Glutamatergic neuron (in vitro differentiated cells): ENCODE measurements at places on chromosomes 2 and 18. TPM values are rescaled to one million over a fixed set of nuclear protein-coding genes. Genes with fewer than 3 reads are reported as not detected.

Gene NT5C1B
- total RNA-seq: not detected

Gene SUCLG1
- total RNA-seq: 68.5 TPM

Gene RFTN2
- total RNA-seq: 2.5 TPM

Gene PKDCC
- total RNA-seq: 959 TPM

Gene SAG
- total RNA-seq: not detected

Gene ACVR1C
- total RNA-seq: 0.59 TPM

Gene RAB11FIP5
- 13.5 TPM for total RNA-seq

Gene CCDC141
- 0.51 TPM for total RNA-seq

GRCh38 chr2:63477686-63478085 is 110.6 kb downstream of the WDPCP start:
- H3K36me3 ChIP-seq: no peaks in the 10 kb centered on the region
- no peak for DNase-seq
- H3K27me3 ChIP-seq: peaks cover 3% of the 10 kb centered on the region
- no peaks in the 10 kb centered on the region for H3K4me1 ChIP-seq
- H3K27ac ChIP-seq: no peak overlapping the region
- no peak overlapping the region for H3K4me3 ChIP-seq

DNA sequence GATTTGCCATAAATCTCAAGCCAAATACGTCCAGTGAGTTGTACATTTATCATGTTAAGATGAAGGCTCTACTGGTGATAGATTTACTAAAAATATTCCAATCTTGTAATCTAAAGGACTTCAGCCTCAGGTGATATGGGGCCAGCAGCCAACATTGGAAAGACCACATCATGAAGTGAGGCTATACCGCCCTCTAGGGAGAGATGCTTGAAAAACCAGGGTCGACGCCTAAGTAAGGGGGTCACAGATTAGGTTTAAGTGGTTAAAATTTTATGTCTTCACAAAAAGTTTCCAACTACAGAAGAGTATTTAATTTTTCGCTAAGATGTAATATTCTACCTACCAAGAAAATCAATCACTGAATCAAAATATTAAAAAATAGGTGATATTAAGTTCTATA is 33.3 kb downstream of the DOCK10 start:
- no peaks in the 10 kb centered on the region for H3K36me3 ChIP-seq
- peaks cover 6% of the 10 kb centered on the region for H3K4me1 ChIP-seq
- no peaks in the 10 kb centered on the region for H3K27me3 ChIP-seq
- DNase-seq: peak; percentile 30
- no peak overlapping the region for H3K4me3 ChIP-seq

- H3K27me3 ChIP-seq: no peaks in the 10 kb centered on the region
- no peak overlapping the region for H3K4me3 ChIP-seq
- H3K36me3 ChIP-seq: no peaks in the 10 kb centered on the region
- DNase-seq: no peak
- peaks cover 11% of the 10 kb centered on the region for H3K4me1 ChIP-seq
- H3K27ac ChIP-seq: peak overlapping the region; percentile 56
Observed at GRCh38 chr2:81247648-81248047, 943.1 kb upstream of the LRRTM1 start.

DNA sequence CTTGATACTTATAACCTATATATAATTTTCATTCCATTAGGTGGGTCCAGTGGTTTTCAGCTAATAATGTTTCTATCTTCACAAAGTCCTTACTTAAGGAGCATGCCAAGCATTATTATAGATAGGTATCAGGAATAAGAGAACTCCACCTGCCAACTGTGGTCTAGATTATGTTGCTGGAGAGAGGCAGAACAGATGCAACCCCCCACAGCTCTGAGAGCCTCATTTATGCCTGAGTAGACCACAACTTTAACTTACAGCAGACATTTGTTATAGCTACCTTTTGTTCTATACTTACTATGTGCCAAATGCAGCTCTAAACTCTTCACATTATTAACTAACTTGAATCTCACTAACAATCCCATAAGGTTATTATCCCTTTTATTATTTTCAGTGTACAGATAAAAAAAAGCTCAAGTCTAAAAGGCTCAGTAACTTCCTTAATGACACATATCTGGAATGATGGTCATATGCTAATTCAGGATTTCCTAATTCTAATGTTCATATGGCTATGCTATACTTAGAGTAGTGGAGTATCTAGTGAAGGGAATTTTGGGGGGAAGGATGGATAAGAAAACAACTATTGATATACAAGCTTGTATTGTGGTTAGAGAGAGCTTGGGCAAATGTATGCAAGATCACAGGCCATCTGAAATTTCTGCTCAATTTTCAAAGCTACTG is 119.1 kb upstream of the RND3 start:
- no peak overlapping the region for H3K4me3 ChIP-seq
- no peak for DNase-seq
- peaks cover 6% of the 10 kb centered on the region for H3K4me1 ChIP-seq
- no peaks in the 10 kb centered on the region for H3K27me3 ChIP-seq
- H3K27ac ChIP-seq: no peak overlapping the region

GRCh38 chr2:96963316-96963715 is 23.1 kb downstream of the FAM178B start:
- H3K27me3 ChIP-seq: peaks cover 9% of the 10 kb centered on the region
- no peak for DNase-seq
- H3K4me1 ChIP-seq: no peaks in the 10 kb centered on the region
- no peak overlapping the region for H3K4me3 ChIP-seq

DNA sequence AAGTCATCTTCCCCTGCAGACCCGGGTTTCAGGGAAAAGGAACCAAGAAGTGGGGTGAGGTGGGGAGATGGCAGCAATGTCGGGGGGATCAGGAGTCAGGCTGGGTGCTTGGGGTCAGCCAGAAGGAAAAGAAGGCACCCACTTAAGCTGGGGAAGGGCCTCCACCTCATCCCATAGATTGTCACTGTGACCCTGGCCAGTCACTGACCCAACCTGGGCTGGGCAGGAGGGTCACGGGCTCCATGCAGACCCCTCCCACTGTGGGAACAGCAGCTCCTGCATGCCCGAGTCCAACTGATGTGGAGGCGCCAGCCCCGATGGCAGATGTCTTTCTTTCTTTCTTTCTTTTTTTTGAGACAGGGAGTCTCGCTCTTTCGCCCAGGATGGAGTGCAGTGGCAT is 53.6 kb upstream of the HAAO start:
- H3K4me3 ChIP-seq: no peak overlapping the region
- H3K4me1 ChIP-seq: no peaks in the 10 kb centered on the region
- H3K27me3 ChIP-seq: peaks cover 2% of the 10 kb centered on the region
- no peak overlapping the region for H3K27ac ChIP-seq

- no peak overlapping the region for H3K4me3 ChIP-seq
- no peaks in the 10 kb centered on the region for H3K36me3 ChIP-seq
- DNase-seq: no peak
- no peaks in the 10 kb centered on the region for H3K27me3 ChIP-seq
Observed at GRCh38 chr2:152676461-152676860, 40.8 kb downstream of the PRPF40A start.

DNA sequence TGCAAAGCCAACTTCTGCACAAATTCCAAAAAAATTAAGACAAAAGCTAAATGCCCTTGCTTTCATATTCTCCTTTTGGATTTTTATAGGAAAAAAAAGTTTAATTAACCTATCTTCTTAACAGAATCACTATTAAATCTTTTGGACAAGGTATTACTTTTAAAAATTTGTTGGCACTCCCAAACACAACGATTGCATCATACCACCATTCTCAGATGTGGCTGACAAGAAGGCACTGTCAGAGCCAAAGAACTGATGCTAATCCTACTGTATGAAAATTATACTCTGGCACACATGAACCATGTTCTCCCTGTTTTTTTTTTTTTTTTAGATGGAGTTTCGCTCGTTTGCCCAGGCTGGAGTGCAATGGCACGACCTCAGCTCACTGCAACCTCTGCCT is 58.4 kb downstream of the NOL10 start:
- no peaks in the 10 kb centered on the region for H3K36me3 ChIP-seq
- H3K27ac ChIP-seq: no peak overlapping the region
- no peaks in the 10 kb centered on the region for H3K27me3 ChIP-seq
- peaks cover 11% of the 10 kb centered on the region for H3K4me1 ChIP-seq
- no peak overlapping the region for H3K4me3 ChIP-seq
- no peak for DNase-seq

DNA sequence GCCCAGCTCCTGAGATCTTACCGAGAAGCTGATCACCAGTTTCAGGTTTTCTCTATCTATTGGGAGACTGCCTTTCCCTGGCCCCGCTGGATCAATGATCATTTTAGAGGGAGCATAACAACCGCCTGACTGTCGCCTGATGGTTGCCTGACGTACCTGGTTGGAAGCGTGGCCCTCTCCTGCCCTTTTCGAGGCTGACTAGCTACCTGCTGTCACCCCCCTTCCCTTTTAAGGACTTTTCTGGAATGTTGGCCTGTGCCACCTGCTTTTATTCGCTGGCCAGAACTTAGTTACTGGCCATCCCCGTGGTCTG is 562 bp upstream of the MFSD2B start:
- DNase-seq: no peak
- no peaks in the 10 kb centered on the region for H3K36me3 ChIP-seq
- H3K4me1 ChIP-seq: no peaks in the 10 kb centered on the region
- H3K27ac ChIP-seq: no peak overlapping the region
- peaks cover 12% of the 10 kb centered on the region for H3K27me3 ChIP-seq

- peaks cover 3% of the 10 kb centered on the region for H3K36me3 ChIP-seq
- H3K27ac ChIP-seq: no peak overlapping the region
- DNase-seq: no peak
- H3K4me1 ChIP-seq: no peaks in the 10 kb centered on the region
- no peak overlapping the region for H3K4me3 ChIP-seq
Observed at GRCh38 chr2:173002751-173003541, 72.7 kb upstream of the MAP3K20 start.

- no peaks in the 10 kb centered on the region for H3K27me3 ChIP-seq
- H3K4me1 ChIP-seq: no peaks in the 10 kb centered on the region
- DNase-seq: no peak
- no peak overlapping the region for H3K4me3 ChIP-seq
- H3K36me3 ChIP-seq: no peaks in the 10 kb centered on the region
Observed at GRCh38 chr2:76985387-76986136, 536.6 kb downstream of the LRRTM4 start.

- H3K27me3 ChIP-seq: peaks cover 7% of the 10 kb centered on the region
- no peaks in the 10 kb centered on the region for H3K36me3 ChIP-seq
- no peak overlapping the region for H3K27ac ChIP-seq
- no peak overlapping the region for H3K4me3 ChIP-seq
- H3K4me1 ChIP-seq: peaks cover 6% of the 10 kb centered on the region
Observed at GRCh38 chr2:15937105-15937881, 3.1 kb upstream of the MYCN start.

DNA sequence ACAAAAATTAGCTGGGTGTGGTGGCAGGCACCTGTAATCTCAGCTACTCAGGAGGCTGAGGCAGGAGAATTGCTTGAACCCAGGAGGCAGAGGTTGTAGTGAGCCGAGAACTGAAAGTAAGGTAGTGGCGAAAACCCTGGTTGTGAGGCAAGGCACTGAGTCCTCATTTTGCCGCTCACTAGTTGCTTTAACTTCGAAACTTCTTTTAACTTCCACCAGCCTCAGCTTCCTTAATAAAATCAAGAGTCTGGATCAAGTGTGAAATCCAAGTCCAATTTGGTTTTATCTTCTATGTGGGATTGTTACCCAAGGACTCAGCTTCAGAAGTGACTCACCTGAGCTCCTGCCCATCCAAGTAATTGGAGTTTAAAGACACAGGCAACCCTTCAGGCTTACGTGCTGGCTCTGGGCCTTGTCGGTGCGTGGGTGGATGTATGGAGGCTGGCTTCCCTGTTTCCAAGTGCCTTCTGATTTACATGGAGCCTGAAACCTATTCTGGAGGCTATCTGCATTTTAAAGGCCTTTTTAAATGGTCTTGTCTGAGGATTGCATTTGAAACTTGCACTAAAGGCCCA is 374.2 kb upstream of the ID2 start:
- DNase-seq: no peak
- H3K27ac ChIP-seq: no peak overlapping the region
- H3K27me3 ChIP-seq: peaks cover 3% of the 10 kb centered on the region
- no peaks in the 10 kb centered on the region for H3K36me3 ChIP-seq

GRCh38 chr2:69152847-69153583 is 140.0 kb downstream of the ANTXR1 start:
- no peak for DNase-seq
- H3K4me1 ChIP-seq: peaks cover 3% of the 10 kb centered on the region
- no peak overlapping the region for H3K27ac ChIP-seq
- H3K4me3 ChIP-seq: no peak overlapping the region
